Sigmoid colon (tissue), 7 donors: ENCODE measurements at places on chromosomes 11 and 22. TPM values are rescaled to one million over a fixed set of nuclear protein-coding genes. Genes with fewer than 3 reads are reported as not detected.

- H3K4me1 ChIP-seq: peaks cover 13% of the 10 kb centered on the region
- no peaks in the 10 kb centered on the region for H3K36me3 ChIP-seq
- DNase-seq: peak; percentile 54
Observed at GRCh38 chr11:1773994-1774550, 10.3 kb upstream of the CTSD start.

GRCh38 chr11:9302448-9302847 lies 11.9 kb downstream of the TMEM41B start:
- H3K27ac ChIP-seq: no peak overlapping the region
- H3K4me1 ChIP-seq: no peaks in the 10 kb centered on the region
- no peak overlapping the region for H3K4me3 ChIP-seq

- no peak overlapping the region for H3K27ac ChIP-seq
- no peak overlapping the region for H3K4me3 ChIP-seq
- no peaks in the 10 kb centered on the region for H3K36me3 ChIP-seq
- no peak for DNase-seq
- no peaks in the 10 kb centered on the region for H3K27me3 ChIP-seq
Observed at GRCh38 chr11:21630934-21631478, 561.9 kb upstream of the ANO5 start.

DNA sequence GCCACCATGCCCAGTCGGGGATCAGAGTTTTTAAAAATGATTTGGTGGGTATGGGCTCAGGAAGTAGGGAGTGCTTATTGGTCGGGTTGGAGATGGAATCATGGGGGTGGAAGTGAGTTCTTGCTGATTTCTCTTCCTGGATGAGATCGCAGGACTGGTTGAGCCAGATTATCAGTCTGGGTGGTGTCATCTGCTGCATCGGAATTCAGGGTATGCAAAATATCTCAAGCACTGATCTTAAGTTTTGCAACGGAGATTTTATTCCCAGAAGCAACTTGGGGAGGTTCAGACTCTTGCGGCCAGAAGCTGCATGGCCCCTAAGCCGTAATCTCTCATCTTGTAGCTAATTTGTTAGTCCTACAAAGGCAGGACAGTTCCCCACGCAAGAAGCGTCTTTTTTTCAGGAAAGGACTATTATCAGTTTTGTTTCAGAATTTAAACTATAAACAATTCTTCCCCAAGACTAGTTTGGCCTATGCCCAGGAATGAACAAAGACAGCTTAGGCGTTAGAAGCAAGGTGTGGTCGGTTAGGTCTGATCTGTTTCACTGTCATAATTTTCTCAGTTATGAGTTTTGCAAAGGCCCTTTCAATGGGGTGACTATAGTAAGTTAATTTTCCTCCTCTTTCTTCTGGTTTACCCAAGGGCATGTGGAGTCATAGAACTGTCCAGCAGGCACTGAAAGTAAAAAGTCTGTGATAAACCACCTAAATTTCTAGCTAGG lies 1.4 kb upstream of the PIWIL3 start:
- no peak for DNase-seq
- H3K27ac ChIP-seq: no peak overlapping the region
- H3K27me3 ChIP-seq: no peaks in the 10 kb centered on the region
- H3K4me3 ChIP-seq: no peak overlapping the region
- H3K36me3 ChIP-seq: no peaks in the 10 kb centered on the region

- no peak overlapping the region for H3K4me3 ChIP-seq
- peaks cover 9% of the 10 kb centered on the region for H3K4me1 ChIP-seq
- no peak for DNase-seq
- H3K27me3 ChIP-seq: no peaks in the 10 kb centered on the region
- H3K36me3 ChIP-seq: no peaks in the 10 kb centered on the region
Observed at GRCh38 chr11:35780951-35781860, 118.6 kb downstream of the TRIM44 start.

- peaks cover 10% of the 10 kb centered on the region for H3K4me1 ChIP-seq
- H3K27ac ChIP-seq: no peak overlapping the region
- H3K36me3 ChIP-seq: no peaks in the 10 kb centered on the region
- no peak overlapping the region for H3K4me3 ChIP-seq
- H3K27me3 ChIP-seq: no peaks in the 10 kb centered on the region
- no peak for DNase-seq
Observed at GRCh38 chr11:64998690-64999431, 2.1 kb upstream of the BATF2 start.

- H3K4me1 ChIP-seq: peaks cover 32% of the 10 kb centered on the region
- H3K27me3 ChIP-seq: no peaks in the 10 kb centered on the region
- peak; percentile 69 for DNase-seq
- peak overlapping the region; percentile 84 for H3K27ac ChIP-seq
- no peaks in the 10 kb centered on the region for H3K36me3 ChIP-seq
- peak overlapping the region; percentile 24 for H3K4me3 ChIP-seq
Observed at GRCh38 chr11:2777871-2778629, 78.3 kb upstream of the KCNQ1OT1 start.

- H3K4me3 ChIP-seq: no peak overlapping the region
- H3K27me3 ChIP-seq: no peaks in the 10 kb centered on the region
- no peak for DNase-seq
- H3K36me3 ChIP-seq: no peaks in the 10 kb centered on the region
- H3K4me1 ChIP-seq: no peaks in the 10 kb centered on the region
- no peak overlapping the region for H3K27ac ChIP-seq
Observed at GRCh38 chr11:102810950-102811660, 13.1 kb upstream of the MMP1 start.

- H3K4me3 ChIP-seq: no peak overlapping the region
- H3K27ac ChIP-seq: no peak overlapping the region
- peaks cover 6% of the 10 kb centered on the region for H3K27me3 ChIP-seq
Observed at GRCh38 chr22:22932512-22932941, 44.9 kb downstream of the IGLL5 start.

The GLYATL1 gene
- not detected for polyA plus RNA-seq

The SOX6 gene
- 0.46 TPM for polyA plus RNA-seq

The PGA5 gene
- polyA plus RNA-seq: 1.2 TPM

The RAB38 gene
- polyA plus RNA-seq: 1.2 TPM

The TRIM64C gene
- not detected for polyA plus RNA-seq

The GAL3ST3 gene
- polyA plus RNA-seq: not detected
